Gastrocnemius medialis (tissue), 4 donors: ENCODE measurements at places on chromosomes 3 and 15.

GRCh38 chr3:76293856-76294255 lies 508.5 kb upstream of the ZNF717 start:
- no peak for DNase-seq

DNA sequence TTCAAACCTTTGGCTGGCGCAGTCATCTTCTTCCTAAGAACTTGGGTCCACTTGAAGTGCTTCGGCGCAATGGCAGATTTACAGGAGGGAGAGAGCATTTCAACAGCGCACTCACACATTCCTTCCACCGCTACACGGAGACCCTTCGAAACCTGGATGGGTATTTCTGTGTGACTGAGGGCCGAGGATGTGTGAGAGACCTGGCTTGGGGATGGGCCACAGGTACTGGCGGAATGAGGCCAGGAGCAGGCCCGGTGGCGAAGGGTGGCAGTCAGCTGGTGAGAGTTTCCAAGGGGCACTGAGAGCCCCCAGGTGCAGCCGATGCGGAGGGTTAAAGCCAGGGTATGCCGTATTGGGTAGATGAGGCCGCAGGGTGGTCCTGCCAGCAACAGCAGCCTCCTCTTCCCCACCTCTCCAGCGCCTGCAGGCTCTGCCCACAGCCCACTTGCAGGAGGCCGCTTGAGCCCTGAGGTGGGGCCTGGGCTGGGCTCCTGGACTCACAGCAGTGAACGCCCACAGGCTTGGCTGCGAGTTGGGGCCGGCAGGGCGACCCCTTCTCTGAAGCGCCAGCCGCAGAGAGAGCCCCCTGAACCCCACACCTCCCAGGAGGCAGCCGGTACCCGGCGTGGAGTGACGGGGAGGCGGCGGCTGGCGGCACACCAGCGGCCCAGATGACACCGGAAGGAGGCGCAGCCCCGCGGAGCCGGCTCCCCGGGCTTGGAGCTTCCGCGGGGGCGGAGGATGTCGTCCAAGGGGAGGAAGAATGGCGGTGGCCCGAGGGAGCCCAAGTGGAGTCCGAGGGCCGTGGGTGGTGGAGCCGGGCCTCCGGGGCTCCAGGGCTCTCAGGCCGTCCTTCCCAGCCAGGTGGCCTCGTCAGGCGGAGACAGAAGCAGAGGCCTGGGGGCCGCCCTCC lies 166.5 kb downstream of the NSMCE3 start:
- no peak for DNase-seq

DNA sequence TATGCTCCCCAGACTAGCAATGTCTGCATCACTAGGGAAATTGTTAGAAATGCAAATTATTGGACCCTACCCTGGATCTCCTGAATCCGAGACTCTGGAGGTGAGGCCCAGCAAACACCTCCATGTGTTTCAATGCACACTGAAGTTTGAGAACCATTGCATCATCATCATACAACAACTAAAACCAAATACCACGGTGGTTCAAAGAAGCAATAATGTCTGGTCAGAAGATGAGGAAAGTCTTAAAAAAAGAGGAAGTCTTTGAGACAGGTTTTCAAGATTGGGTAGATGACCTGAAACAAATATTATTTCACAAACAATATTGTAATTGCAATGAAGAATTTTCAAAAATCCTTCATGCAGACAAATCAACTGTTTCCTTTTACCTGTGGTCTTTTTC lies 60.3 kb upstream of the TRA2B start:
- DNase-seq: no peak

DNA sequence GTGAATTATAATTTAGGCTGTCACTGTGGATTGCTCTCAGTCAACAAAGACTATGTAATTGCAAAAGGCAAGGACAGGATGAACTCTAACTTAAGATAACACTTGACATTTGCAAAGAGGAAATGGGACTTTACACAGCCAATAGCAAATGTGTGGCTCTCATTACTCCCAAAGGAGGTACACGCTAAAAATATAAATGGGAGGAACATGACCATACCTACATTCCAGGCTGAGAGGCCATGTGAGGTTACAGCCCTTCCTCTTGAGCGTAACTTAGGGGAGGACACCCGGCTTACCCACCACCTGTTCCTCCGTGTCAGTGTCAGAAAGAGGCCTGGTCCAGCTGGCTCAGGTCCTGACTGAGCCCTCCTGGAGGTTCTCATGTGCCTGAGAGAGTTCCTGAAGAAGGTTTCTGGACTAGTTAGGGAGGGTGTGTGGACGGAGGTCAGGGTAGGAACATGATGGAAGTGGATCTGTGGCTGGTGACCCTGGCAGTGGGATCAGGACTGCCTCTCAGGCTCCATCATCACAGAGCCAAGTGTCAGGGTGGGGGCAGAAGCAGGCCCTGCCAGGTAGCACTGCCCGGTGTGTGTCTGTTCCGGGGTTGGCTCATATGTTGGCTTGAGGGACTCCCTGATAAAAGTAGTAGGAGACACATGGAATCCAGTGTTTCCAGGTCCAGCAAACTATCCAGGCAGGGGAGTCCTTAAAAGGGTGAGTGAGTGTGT lies 7.9 kb downstream of the POPDC2 start:
- DNase-seq: peak; percentile 99

GRCh38 chr15:45138814-45139765 lies 9.3 kb downstream of the DUOX1 start:
- no peak for DNase-seq

DNA sequence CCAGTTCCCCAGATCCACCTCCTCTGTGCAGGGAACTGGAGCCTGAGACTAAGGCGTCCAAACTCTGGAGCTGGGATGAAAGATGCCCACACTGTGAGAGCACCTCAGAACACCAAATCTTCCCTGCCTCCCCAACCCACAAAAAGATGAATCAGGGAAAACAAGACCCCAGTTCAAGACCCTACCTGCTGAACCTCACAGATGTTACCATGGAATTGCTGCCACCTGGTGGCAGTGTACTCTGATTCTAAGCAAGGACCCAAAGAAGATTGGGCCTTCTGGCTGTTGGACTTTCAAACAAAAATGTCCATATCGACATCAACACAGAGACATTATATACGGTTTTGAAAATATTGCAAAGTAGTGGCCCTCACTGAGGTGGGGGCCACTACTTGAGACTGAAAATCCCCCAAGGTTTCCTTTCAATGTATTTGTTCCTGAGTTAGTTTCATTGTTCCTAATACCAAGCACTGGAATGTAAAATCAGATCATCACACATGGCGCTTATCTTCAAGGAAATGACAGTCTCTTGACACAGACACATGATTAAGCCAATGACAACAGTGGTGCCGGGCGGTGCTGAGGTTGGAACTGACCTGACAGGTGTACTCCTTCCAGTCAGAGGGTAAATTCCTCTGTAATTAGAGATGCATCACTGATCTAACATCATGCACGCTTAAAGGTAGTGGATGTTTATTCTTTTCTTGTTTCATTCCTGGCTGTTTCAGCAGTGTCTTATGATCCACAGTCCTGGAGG lies 67.6 kb downstream of the SLC6A11 start:
- no peak for DNase-seq

- no peak for DNase-seq
Observed at GRCh38 chr3:61053781-61054496, 197.3 kb downstream of the FHIT start.

DNA sequence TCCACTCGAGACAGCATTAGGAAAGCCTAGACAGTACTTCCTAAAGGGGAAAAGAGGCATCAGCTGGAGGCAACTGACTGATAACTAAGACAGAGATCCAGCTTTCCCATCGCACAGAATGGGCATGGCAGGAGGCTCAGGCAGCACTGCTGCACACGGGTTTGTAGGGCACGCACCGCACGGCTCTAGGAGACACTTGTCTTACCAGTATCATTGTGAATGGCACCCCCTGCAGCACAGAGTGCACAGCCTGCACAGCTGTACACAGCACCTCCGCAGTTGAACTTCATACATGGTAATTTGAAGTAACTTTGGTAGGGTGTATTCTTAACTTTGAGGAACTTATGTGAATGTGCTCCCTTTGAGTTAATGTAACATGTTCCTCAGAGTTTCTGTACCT lies 281.6 kb downstream of the PLCL2 start:
- no peak for DNase-seq

DNA sequence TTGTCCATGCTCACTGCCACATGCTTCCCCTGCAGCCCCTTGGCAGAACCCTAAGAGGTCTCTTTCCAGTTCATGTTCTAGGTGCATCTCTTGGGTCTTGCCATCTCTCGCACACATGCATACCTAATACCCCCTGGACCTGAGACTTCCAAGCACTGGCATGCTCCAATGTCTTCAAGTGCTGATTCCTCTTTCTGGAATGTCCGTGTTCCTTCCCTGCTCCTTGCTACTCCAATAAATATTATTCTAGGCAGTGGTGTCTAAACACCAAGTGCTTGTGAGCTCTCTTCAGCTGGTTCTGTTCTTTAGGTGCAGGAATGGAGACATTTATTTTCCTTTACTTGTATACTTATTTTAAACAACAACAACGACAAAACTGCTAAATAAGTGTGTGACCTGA lies 370.1 kb downstream of the LPP start:
- DNase-seq: no peak

GRCh38 chr3:159586571-159587202 lies 401.9 kb upstream of the IL12A start:
- DNase-seq: no peak

DNA sequence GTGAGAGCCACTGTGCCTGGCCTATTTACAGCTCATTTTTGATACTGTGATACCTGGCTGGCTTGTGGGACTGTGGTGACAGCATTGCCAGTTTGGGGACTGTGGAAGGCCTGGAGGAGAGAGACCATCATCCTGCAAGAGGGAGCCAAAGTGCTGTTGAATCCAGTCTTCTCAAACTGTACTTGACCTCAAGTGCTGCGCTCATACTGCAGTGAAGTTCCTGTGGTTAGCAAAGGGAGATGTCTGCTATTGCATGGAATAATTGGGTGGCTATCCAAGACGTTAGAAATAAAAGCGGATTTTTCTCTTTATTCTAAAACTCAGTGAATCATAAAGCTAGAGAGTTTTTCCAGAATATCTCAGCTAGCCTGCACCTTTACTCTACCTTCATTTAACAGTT lies 83.4 kb downstream of the CCK start:
- no peak for DNase-seq

- DNase-seq: no peak
Observed at GRCh38 chr3:42476225-42477125, 26.0 kb upstream of the VIPR1 start.

DNA sequence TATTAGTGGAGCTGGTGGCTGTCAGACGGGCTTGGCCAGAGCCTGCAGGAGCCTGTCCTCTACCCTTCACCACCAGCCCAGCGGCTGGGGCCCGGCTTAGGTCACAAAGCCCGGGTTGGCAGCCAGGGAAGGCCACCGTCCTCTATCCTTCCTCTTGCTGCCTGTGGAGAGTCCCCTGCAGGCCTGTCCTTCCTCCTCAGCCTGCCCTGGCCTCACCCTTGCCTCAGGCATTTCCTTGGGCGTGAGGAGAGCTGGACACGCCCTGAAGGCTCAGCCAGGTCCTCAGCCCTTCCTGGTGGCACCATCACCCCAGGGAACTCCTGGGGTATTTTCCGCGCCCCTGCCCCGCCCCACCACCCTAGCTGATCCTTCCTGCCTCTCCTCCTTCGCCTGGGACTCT lies 7.7 kb downstream of the CHAC1 start:
- DNase-seq: no peak

GRCh38 chr15:90219421-90220141 lies 14.2 kb downstream of the CIB1 start:
- DNase-seq: no peak

DNA sequence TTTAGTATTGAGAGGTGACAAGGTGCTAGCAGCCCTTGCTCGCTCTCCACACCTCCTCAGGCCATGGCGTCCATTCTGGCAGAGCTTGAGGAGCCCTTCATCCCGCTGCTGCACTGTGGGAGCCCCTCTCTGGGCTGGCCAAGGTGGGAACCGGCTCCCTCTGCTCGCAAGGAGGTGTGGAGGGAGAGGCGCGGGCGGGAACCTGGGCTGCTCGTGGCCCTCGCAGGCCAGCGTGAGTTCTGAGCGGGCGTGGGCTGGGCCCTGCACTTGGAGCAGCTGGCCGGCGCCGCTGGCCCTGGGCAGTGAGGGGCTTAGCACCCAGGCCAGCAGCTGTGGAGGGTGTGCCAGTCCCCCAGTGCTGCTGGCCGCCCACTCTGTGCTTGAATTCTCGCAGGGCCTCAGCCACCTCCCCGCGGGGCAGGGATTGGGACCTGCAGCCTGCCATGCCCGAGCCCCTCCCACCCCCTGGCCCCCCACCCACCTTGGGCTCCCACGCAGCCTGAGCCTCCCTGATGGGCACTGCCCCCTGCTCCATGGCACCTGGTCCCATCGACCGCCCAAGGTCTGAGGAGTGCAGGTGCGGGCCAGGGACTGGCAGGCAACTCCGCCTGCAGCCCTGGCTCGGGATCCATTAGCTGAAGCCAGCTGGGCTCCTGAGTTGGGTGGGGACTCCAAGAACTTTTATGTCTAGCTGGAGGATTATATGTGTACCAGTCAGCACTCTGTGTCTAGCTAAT lies 785.2 kb downstream of the DIPK2A start:
- no peak for DNase-seq

GRCh38 chr15:41629883-41630282 lies 30.3 kb upstream of the MGA start:
- DNase-seq: no peak

- DNase-seq: no peak
Observed at GRCh38 chr3:175257123-175257522, 398.0 kb downstream of the NAALADL2 start.

DNA sequence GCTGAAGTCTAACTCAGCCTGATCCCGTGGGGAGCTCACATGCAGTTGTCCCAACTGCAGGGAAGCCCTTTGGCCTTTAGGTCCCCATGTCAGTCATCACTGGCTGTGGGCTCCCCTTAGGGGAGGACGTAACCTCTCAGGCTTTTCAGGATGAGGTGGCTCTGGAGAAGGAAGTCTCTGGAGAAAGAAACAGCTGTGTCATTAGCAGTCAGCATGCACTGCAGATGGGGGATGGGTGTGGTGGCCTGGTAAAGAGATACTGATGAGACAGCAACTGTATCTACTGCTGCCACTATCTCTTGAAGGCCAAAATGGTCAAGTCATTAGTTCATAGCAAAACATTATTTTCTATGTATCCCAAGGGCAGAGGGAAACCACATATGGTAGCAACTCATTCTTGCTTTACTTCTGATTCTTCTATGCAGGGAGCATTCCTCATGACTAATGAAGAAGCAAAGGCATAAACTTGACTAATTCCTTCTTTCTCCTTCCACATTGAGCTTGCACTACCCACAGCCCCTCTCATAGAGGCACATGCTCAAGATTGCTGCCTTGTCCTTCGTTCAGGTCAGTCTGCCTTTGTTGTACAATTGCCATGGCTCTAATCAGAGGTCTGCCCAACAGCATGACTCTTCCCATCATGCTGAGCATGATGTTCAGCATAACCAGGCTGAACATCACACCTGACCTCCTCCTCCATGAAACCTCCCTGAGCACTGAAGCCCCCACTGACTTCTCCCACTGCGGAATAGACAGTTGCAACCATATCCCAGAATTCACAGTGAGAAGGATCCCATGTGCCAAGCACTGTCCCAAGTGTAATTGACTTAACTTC lies 47.8 kb upstream of the TMEM158 start:
- no peak for DNase-seq

GRCh38 chr3:161700998-161701397 lies 204.4 kb downstream of the OTOL1 start:
- no peak for DNase-seq

GRCh38 chr15:93649691-93650235 lies 560.8 kb upstream of the RGMA start:
- DNase-seq: no peak

- no peak for DNase-seq
Observed at GRCh38 chr3:177056927-177057326, 140.4 kb downstream of the TBL1XR1 start.

- DNase-seq: no peak
Observed at GRCh38 chr3:73026111-73026759, 29.6 kb downstream of the PPP4R2 start.
